ENCODE measurements at places on chromosomes 3 and 15.
A peak's percentile ranks its signal among the peaks of the same experiment; 100 is the strongest.

- DNase-seq = no peak
Measured at GRCh38 chr3:31996195-31996594, 14.6 kb downstream of the ZNF860 start.

DNA sequence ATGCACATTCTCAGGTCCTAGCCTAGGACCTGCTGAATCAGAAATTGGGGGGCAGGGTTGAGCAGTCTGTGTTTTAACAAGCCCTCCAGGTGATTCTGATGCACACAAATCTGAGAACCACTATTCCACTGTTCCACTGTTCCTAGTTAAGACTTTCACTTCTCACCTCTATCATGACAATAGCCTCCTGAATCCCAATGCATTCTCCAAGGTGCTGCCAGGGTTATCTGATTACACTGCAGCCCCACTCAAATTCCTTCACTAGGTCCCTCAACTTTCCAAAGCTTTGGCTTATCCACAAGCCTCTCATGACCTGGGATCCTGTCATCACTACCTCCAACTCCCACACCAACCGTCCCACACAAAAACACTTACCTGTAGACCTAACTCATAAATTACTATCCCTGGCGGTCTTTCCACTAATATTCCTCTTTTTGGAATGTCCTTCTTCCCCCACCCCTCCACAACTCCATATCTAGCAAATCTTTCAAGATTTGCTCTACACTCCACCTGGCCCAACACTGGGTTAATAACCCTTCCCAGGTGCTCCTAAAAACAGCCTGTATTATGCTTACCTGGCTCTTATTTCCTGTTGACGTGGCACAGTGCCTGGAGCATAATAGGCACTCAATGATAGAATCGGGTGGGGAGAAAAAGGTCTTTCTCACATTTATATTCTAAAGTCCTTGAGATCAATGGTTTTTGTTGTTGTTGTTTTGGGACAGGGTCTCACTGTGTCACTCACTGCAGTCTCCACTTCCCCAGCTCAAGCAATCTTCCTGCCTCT lies 27.2 kb downstream of the TBL1XR1 start:
- DNase-seq = no peak

- no peak for DNase-seq
Measured at GRCh38 chr15:44029940-44030568, 165.0 kb downstream of the FRMD5 start.

DNA sequence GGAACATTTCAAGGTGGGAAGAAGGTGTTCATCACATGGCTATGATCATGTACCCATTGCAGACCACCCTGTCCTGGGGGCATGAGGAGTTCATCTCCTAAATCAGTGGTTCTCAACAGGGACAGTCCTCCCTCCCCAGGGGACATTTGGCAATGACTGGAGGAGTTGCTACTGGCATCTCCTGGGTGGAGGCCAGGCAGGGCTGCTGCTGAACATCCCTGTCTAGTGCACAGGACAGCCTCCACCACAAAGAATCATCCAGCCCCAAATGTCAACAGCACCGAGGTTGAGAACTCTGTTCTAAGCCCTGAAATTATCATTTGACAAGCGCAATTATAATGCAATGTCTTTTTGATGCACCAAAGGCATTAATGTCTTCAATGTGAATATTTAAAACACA lies 4.4 kb upstream of the DNAJB8 start:
- DNase-seq = no peak

GRCh38 chr3:167918008-167918596 lies 177.6 kb downstream of the GOLIM4 start:
- DNase-seq = no peak

DNA sequence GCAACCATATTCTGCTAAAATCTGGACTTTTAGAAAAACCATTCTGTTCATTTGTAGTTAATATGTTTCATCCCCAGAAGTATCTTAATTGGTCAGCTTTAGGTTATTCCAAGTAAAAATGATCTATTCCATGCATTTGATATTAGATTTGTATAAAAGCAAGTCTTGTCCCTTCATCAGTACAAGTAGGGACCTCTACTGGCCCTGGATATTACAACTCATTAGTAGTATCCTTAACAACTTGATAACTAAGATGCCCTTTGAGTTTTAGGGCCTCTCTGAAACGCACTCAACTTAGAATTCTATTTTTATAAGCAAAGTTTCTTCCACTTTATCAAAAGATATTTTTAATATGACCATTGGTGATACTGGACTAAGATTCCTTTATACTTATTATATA lies 25.3 kb upstream of the SELENOT start:
- DNase-seq = no peak

DNA sequence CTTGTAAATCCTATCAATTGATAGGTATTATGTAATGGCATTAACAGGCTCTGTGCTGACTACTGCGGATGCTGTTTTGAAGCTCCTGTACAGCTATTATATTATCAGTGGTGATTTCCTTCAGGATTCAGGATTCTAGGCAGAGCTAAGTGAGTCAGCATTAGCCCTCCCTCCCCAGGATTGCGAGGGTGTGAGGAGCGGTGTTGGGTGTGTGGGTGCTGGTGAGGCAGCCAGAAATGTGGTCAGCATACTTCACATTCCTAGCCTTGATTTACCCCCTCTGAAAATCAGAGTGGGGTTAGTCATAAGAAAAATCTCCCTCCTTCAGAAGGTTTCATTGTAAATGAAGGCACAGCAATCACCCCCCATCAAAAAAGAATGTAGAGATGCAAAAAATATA lies 72.5 kb downstream of the SNTN start:
- no peak for DNase-seq

- no peak for DNase-seq
Measured at GRCh38 chr3:30073622-30074021, 532.8 kb upstream of the TGFBR2 start.

- DNase-seq = no peak
Measured at GRCh38 chr3:132549890-132550578, 47.0 kb upstream of the ACKR4 start.

DNA sequence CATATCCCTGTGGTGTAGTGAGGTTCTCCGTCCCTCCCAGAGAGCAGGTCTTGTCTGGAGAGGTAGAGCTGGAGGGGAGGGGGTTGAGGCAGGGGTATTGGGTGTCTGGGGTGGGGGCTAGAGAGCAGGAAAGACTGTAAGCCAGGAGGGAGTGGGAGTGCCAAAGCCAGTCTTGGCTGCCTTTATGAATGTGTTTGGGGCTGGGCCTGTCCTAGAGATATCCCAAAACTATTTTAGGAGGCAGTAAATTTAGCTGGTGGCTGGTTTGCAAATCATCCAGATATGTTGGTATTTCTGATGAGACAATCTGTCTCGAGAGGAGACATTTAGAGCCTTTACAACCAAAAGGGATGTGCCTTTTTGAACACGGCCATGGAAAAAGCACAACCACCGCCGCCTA lies 166.6 kb downstream of the TLE3 start:
- DNase-seq = no peak

DNA sequence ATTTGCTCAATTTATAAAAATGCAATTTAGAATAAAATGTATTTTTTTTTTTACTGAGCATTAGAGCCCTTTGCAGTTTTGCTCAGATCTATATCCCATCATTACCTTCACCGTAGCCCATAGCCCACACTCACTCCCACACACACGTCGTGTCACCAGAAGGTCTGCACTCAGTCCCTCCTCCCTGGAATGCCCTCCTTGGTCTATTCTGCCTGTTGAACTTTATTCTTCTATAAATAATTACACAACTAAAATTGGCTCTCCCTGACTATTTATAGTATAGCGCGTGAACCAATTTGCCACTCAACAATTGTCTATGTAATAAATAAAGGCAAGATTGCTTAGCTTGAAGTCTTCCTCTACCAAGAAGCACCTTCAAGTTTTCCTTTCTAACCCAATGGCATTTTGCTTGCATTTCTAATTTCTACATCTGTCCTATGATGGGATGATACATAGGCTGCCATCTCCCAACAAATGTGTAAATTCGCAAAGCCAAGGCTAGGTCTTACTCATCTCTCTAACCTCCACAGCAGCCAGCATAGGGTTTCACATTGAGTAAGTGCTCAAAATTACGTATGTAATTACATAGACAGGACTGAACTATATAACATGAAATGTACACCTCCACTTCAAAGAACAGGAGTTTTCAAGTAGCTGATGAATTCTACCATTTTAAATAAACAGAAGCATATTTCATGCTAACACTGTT lies 172.0 kb upstream of the HES1 start:
- DNase-seq = no peak

DNA sequence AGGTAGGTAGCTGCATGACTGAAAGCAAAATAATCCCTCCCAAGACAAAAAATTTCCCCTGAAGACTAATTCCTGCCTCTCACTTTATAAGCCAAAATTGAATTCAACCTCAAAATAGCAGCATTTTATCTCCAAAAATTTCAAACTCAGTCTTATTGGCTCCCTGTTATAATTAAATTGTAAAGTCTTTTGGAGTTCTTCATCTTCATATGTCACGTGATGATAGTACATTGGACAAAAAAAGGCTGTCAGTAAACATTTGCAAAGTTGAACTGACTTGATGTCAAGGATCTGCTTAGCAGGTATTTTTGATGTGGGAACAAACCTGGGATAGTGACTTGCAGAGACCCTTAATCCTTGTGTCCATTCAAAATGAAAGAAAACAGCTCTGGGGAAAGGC lies 98.4 kb upstream of the SPRED1 start:
- DNase-seq = no peak

- DNase-seq = peak; percentile 56
Measured at GRCh38 chr3:179321668-179322285, 1.1 kb upstream of the ZNF639 start.

DNA sequence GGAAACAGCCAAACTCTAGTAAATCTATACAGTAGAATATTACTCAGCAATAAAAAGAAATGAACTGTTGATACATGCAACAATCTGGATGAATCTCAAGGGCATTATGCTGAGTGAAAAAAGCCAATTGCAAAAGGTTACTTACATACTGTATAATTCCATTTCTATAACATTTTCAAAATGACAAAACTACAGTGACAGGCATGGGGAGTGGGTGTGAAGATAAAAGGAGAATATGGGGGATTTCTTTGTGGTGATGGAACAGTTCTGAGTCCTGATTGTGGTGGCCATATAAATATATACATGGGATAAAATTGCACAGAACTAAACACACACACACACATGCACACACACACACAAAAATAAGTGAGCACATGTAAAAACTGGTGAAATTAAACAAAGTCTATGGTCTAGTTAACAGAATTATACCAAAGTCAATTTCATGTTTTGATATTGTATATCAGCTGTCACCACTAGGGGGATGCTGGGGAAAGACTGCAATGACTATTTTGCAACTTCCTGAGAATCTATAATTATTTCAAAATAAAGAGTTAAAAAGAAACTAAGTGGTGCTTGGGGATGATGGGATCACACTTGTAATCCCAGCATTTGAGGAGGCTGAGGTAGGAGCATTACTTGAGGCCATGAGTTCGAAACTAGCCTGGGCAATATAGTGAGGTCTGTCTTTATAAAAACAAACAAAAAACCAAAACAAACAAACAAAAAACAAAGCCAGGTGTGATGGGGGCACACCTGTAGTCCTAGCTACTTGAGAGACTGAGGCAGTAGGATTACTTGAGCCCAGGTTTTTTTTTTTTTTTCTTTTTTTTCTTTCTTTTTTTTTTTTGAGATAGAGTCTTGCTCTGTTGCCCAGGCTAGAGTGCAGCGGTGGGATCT lies 66.0 kb downstream of the SPTSSB start:
- no peak for DNase-seq

- no peak for DNase-seq
Measured at GRCh38 chr3:115348412-115348811, 201.3 kb upstream of the ZBTB20 start.

- no peak for DNase-seq
Measured at GRCh38 chr3:171093462-171093861, 66.9 kb upstream of the SLC2A2 start.

DNA sequence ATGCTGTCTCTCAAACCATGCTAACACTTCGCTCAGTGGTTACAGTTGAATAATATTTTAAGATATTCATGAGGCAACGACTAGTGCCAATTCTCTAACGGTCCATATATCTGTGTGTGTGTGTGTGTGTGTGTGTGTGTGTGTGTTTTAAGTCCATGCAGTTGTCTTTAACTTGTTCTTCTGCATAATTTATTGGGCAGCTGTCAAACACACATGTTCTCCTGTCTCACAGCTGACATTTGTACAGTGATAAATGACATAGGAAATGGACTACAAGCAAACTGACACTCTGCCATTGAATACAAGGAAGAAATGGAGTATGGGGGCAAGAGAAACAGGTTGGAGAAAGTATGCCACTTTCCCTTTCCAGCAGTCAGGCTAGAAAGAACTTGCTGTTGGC lies 172.0 kb downstream of the PDZRN3 start:
- DNase-seq = no peak

DNA sequence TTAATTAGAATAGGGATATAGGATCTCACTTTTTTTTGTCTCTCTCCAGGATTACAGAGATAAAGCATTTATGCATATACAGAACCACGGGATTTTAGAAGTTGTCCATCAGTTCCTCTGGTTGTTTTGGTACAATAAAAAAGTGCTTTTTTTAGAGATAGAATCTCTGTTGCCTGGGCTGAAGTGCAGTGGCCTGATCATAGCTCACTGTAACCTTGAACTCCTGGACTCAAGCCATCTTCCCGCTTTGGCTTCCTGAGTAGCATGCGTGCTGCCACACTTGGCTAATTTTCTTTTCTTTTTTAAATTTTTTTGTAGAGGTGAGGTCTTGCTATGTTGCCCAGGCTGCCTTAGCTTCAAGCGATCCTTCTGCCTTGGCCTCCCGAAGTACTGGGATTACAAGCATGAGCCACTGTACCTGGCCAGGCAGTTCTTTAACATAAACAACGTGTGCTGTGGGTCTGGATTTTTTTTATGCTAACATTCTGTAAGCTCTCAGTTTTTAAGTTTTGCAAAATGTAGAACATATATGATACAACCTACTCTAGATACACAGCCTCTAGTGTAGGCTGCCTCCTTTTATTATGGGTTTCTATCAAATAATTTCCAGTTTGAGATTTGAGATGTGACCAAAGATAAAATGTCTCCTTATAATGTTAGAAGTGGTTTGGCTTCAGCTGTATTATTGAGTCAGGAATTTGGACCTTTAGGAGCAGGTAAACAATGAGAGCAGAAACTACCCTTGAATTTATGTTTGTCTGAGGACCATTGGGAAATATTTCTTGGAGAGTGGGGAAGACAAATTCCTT lies 57.4 kb upstream of the ULK4 start:
- DNase-seq = no peak

DNA sequence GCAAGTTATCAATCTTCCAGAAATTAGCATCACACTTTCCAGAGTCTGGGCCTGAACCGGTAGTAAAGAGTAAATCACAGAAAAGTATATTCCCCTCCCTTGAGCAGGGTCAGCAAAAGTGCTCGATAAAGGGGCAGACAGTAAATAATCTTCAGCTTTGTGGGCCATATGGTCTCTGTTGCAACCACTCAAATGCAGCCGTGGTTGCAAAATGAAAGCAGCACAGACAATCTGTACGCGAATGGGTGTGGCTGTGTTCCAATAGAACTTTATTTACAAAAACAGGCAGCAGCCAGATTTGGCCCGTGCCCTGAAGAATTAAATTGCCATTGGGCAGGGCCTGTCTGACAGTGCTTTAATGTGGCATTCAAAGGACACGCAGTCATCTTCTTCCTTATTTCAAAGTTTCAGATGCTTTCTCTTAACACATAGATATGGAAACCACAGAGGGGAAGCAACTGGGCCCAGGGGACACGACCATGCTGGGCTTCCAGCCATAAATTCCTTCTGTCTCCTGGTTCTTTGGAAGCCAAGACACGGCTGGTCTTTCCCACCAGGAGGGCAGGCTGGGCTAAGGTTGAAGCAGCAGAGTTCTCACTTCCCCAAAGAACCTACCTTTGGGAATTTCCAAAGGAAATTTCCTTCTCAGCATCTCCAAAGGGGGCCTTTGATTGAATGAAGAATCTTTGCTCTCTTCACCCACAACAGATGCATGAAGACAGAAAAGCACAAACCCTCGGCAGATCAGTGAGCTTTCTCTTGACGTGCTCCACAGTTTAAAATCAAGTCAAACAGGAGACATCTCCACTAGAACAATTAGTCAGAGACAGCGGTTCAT lies 489.8 kb upstream of the PROK2 start:
- DNase-seq = peak; percentile 68

Data from globus pallidus (tissue), 1 donor.